Stomach (tissue), 19 donors: ENCODE measurements at places on chromosomes 1 and 21. TPM values are rescaled to one million over a fixed set of nuclear protein-coding genes. Genes with fewer than 3 reads are reported as not detected.

DNA sequence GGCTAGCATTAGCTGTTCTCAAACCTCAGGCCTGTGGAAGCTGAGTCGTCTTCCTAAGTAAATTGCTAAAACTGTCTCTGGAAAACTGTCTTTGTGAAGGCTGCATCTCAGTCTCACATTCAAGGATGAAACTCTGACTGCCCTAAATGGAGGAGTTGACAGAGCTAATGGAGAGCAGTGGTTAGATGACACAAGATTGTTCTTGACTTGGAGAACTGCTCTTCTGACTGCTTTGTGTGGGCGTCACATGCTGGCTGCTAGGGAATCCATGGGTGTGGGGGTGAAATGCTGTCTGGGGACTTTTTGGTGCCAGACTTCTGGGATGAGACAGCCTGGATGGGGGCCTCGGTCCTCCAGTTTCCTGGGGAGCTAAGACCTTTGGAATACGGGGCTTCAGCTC, 24.5 kb upstream of the TSPAN2 start:
- no peaks in the 10 kb centered on the region for H3K4me1 ChIP-seq
- H3K27ac ChIP-seq = no peak overlapping the region
- no peak for DNase-seq
- no peak overlapping the region for H3K4me3 ChIP-seq

The BSND gene
- total RNA-seq = not detected

DNA sequence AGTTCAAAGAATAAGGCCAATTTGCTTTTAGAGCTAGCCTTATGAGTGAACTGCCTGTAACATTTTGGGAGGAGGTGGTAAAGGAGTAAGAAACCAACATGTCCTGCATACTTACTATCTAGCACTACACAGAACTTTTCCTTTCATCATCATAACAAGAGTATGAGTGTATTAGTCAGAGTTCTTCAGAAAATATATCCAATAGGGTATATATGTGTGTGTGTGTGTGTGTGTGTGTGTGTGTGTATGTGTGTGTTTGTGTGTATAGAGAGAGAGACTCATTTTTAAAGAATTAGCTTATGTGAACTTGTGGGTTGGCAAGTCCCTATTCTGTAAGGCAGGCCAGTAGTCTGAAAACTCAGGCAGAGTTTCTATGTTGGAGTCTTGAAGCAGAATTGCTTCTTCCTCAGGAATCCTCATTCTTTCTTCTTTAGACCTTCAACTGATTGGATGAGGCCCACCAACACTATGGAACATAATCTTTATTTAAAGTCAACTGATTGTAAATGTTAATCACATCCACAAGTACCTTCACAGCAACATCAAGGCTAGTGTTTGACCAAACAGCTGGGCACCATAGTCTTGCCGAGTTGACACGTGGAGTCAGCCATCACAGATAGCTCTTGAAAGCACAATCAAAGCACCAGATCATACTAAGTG, 121.9 kb downstream of the CYYR1 start:
- no peaks in the 10 kb centered on the region for H3K4me1 ChIP-seq
- H3K27ac ChIP-seq = no peak overlapping the region
- no peaks in the 10 kb centered on the region for H3K27me3 ChIP-seq
- H3K4me3 ChIP-seq = no peak overlapping the region
- no peaks in the 10 kb centered on the region for H3K36me3 ChIP-seq
- no peak for DNase-seq

GRCh38 chr1:32718527-32718926, 16.0 kb upstream of the SYNC start:
- no peaks in the 10 kb centered on the region for H3K36me3 ChIP-seq
- DNase-seq = no peak
- H3K27me3 ChIP-seq = no peaks in the 10 kb centered on the region
- H3K4me3 ChIP-seq = no peak overlapping the region
- peaks cover 6% of the 10 kb centered on the region for H3K4me1 ChIP-seq
- no peak overlapping the region for H3K27ac ChIP-seq

The GUCA2B gene
- 4.6 TPM for total RNA-seq

GRCh38 chr1:65840683-65841082, 48.0 kb downstream of the PDE4B start:
- H3K4me3 ChIP-seq = no peak overlapping the region
- no peaks in the 10 kb centered on the region for H3K4me1 ChIP-seq
- no peaks in the 10 kb centered on the region for H3K27me3 ChIP-seq
- H3K27ac ChIP-seq = no peak overlapping the region
